ENCODE measurements at places on chromosomes 12 and 14.
A peak's percentile ranks its signal among the peaks of the same experiment; 100 is the strongest.

DNA sequence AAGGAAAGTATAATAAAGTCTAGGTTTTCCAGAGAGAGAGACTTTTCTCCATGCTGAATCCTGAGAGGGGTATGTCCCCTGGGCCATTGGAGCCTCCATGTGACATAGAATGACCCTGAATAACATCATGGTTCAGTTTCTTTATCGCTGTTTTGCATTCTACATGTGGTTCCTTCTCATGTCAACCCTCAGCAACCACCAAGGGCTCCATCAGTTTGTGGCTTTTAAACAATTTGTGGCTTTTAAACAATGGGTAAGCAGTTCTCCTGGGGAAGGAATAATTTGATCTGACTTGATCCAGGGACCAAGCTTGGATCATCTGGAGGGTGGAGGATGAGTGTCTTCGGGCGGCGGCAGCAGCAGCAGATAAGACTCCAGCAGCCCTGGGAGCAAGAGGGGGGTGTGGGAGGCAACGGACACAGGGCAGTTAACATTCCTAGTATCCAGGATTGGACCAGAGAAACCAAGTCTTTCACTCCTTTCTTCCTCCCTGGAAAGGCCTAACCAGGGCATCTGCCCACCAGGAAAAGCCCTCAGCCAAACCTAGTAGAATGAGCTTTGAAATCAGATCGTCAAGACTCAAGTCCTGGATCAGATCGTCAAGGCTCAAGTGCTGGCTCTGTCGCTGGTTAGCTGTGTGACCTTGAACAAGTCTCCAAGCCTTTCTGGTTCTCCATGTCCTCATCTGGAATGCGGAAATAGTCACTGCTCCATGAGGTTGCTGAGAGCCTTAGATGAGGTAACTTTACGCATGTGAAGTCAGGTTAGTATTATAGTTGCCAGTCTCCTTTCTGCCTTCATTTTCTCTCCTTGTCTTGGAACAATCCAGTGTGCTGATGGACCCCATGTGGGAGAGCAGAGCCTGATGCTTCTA is 27.8 kb upstream of the FAM222A start:
- DNase-seq = no peak

- no peak for DNase-seq
These were observed 50.5 kb downstream of the ADIPOR2 start for GRCh38 chr12:1741154-1741949.

DNA sequence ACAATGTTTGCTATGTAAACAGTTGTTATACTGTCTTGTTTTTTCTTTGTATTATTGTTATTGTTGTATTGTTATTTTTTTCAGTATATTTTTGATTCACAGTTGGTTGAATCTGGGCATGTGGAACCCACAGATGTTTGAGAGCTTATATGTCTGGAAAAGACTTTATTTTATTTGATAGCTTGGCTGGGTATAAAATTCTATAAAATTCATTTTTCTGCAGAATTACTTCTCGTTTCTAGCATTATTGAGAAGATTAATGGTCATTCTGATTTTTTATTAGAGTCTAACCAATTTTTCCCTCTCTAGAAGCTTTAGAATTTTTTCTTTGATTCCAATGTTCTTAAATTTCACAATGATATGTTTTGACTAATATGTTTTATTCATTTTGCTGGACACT is 188.6 kb downstream of the CRADD start:
- DNase-seq = no peak

DNA sequence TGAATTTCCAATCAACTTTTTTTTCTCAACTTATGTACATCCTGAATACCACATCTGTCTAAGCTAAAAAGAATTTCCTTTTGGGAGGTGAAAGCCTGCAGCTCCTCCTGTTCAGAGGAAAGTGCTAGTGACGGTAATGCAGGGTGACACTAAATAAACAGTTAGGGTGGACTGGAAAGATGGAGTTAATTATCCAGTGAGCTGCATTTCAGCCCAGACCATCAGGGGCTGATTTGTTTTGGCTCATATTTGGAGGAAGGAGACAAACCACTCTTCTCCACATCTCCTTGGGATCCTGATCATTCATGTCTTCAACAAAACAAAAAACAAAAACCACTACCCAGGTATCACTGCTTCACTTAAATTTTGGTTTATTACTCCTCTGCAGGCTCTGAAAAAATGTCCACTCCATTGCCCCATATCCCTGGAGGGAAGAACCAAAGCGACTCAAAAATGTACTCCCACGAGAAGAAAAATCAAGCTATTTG is 5.1 kb upstream of the SIX1 start:
- DNase-seq = no peak

DNA sequence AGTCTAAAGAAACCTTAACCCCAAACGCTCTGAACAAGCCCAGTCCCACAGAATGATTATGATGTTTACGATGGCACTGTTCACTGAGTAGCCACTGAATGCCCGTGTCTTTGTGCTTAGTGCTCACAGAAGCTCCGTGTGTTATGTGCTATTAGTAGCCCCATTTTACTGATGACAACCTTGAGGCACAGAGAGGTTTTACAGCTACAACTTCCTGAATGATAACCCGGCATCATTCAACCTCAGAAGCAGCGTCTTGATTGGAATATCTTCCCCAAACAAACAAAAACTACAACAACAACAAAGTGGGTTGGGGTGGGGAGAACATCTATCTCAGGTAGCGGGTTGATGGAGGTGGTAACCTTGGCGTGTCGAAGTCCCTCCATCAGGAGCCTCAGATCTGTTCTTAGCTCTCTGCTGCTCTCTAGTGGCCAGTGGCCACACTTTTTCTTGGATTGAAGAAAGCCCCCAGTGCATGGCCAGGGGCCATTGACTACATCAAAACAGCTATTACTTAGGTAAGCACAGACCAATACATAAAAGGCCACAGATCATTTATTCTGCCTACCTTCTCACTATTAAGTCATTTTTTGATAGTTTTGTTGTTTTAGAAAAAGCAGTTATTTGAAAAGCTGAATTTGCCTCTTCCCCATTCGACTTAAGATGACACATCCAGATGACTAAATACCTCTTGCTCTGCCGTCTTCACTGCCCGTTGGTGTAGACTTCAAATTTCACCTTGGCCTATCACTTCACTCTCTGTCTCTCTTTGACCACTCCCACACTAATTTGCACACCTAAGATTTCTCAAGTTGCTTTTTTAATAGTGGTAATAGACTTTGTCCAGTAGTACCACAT is 376.9 kb downstream of the GALC start:
- peak; percentile 25 for DNase-seq

GRCh38 chr14:104108570-104109541 is 23.4 kb downstream of the ASPG start:
- DNase-seq = no peak

- DNase-seq = no peak
These were observed 44.3 kb downstream of the CCDC92 start for GRCh38 chr12:123928274-123928865.

DNA sequence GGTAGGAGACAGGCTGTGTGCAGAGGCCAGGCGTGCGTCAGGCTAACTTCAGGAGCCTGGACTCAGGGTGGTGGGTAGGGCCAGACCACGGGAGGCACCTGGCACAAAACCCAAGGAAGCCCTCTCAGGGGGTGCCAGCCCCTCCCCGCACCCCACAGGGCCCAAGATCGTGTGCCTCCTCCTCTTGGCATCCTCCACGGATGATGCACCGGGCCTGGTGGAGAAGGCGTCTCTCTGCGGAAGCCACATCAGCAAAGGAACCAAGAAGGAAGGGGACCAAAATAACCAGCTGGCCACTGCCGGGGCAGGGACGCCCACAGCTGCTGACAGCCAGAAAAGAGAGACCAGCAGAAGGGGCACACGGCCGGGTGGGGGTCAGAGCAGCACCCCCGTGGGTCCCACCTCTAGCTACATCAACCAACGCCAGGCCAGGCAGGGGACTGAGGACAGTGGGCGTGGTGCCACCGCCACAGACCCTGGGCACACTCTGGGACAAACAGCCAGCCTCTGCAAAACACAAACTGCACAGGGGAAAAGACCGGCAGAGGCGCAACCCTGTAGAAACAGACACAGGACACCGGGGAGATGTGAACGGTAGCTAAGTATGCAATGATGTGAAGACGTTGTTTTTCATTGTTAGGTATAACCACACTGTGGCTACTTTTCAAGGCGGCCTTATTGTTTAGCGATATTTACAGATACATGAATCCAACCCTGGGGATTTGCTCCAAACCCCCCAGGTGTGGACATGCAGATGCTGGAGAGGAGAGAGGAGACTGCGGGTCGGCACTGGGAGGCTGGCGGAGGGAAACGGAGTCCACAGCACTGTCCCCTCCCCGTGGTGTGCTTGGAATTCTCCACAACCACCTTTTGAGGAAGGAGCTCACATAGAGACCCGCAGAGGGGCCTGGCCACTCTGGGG is 26.1 kb upstream of the C14orf180 start:
- no peak for DNase-seq

DNA sequence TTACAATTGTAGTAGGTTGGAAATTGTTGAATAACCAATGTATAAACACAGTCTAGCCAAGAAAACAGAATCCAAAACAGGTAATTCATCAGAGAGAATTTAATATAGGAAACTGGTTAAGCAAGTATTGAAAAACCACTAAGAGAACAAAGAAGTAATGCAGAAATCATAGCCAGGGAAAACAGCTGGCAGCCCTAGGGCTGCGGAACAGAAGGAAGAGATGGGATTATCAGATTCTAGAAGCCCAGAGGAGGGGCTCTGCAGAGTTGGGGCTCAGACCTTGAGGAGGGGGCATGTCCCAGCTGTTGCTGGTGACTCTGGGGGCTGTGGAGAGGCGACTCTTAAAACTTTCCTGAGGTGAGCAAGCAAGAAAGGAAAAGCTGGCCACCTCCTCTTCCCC is 49.4 kb downstream of the CD9 start:
- DNase-seq = no peak

- no peak for DNase-seq
These were observed 400.1 kb upstream of the DDHD1 start for GRCh38 chr14:53553221-53553620.

DNA sequence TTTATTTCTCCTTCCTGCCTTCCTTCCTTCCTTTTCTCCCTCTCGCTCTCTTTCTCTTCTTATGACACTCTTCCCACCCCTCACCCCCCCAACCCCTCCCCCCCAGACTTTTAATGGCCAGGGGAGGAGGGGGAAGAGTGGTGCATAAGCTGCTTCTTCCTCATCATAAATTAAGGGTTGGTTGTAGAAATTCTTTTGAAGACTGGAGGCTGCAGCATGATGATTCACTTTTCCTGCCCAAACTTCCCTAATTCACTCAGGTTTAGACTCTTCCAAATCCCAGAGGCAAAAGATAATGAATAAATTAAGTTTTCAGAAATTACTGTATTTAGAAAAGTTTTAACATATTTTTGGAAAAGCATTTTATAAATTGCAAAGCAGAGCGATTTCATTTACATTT is 58.2 kb downstream of the GRIP1 start:
- no peak for DNase-seq

GRCh38 chr12:117890644-117891043 is 78.1 kb downstream of the KSR2 start:
- no peak for DNase-seq

GRCh38 chr12:119156401-119157044 is 22.2 kb upstream of the HSPB8 start:
- DNase-seq = no peak

- no peak for DNase-seq
These were observed 1.7 kb downstream of the USP44 start for GRCh38 chr12:95549392-95550084.

- no peak for DNase-seq
These were observed 851.6 kb upstream of the MGAT4C start for GRCh38 chr12:87107766-87108165.

DNA sequence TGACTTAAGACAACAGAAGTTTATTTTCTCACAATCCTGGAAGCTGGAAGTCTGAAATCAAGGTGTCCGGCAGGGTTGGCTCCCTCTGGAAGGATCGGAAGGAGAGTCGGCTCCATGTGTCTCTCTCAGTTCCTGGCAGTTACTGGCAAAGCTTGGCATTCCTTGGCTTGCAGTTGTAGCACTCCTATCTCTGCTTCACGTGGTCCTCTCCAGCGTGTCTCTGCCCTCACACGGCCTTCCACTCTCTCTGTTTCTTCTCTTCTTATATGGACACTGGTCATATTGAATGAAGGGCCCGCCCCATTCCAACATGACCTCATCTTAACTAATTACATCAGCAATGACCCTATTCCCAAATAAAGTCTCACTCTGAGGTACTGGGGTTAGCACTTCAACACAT is 60.1 kb upstream of the TUNAR start:
- no peak for DNase-seq

DNA sequence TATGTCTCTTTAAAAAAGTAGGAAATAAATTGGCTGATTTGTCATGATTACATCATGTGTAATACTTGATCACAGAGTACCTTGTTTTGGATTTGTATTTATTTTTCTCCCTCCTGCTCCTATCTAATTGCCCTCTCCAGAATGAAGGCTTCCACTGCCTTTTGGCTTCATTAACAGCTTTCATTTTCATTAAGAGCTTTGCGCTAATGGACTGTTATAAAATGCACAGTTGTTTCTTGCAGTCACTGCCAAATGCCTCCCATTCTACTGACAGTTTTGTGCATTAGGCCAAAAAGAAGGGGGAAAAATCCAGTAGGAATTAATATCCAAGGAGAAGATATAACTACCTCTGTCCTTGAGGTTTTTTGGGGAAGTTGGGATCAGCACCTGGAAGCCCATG is 159.2 kb downstream of the NRXN3 start:
- no peak for DNase-seq

GRCh38 chr12:88432531-88433490 is 147.5 kb downstream of the KITLG start:
- DNase-seq = no peak

DNA sequence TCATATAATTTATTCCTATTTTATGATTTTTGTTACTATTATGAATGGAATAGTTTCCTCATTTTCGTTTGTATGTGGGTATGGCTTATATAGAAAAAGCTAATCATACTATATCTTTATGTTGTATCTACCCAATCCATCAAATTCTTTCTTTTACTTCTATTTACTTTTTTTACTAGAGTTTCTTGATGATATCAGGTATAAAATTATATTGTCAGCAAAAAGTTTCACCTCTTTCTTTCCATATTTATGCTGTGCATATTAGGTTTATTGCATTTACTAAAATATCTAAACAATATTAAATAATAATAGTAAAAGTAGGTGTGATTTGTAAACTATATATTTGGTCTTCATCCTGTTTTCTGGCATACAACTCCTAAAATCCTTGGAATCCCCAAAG is 146.7 kb upstream of the PLXNC1 start:
- DNase-seq = no peak

DNA sequence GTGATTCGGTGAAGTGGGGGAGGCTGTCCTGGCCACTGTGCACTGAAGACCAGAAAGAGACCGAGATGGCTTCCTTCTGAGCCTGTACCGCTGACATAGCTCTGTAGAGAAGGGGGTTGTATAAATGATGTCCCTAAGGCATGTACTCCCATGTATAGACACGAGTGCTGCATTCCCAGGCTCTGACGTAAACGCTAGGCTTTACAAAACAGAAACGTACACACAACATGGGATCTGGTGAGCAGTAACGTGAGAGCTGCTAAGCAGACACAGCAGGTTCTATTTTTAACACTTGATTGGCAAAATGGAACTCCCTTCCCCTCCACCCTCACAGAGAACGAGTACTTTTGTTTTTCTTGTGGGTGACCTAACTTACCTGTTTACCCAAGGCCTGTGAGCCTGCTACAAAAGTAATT is 35.9 kb downstream of the ACADS start:
- DNase-seq = no peak

- DNase-seq = peak; percentile 23
These were observed 583 bp downstream of the CPNE8 start for GRCh38 chr12:38904537-38905479.

GRCh38 chr12:106073179-106073578 is 65.6 kb downstream of the NUAK1 start:
- no peak for DNase-seq

Data from stimulated activated CD4-positive, alpha-beta T cell treated with anti-CD3 and anti-CD28 coated beads, Interleukin-4, amount 100 ng/mL, for 48 hours (primary cell).